ENCODE measurements at places on chromosomes 6 and 20. TPM values are rescaled to one million over a fixed set of nuclear protein-coding genes. Genes with fewer than 3 reads are reported as not detected.

DNA sequence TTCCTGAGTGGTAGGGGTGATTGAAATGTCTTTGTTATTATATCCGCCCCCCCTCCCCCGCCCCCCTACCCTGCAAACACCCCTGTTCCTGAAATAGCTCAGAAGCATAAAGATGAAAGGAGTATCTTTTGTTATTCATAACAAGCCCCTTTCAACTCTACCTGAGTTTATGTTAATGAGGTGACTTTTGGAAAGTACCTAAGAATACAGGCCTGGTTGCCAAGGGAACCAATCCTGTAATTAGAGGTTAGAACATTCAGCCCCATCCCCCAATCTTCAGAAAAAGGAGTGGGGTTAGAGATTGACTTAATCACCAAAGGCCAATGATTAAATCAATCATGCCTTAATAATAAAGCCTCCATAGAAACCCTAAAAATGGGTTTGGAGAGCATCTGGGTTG, 979.2 kb upstream of the GJE1 start:
- DNase-seq: no peak

DNA sequence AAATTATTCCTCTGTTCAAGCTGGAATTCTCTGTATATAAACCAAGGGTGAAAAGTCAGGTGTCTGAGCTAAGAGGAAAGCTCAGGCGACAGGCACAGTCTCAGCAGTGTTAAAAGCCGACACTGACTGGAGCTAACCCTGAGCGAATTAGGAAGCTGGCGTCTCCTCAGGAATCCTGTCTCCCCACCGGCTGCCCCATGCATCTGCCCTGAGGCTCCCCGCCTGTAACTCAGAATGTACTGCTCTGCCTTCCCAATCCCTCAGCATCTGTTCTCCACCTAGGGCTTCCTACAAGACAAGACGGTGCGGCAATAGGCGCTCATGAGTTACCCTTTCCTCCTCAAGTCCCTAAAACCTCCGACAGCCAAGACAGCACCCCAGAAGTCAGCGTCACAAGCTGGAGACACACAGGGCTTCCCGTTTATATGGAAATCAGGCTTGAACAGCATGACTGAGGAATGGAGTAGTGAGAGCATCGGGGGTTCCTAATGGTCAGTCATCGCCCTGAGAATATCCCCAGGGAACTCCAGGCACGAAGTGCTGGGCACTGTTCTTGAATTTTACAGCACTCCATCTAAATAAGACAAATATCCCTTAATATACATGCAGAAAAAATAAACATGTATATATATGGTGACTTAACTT, 33.5 kb downstream of the WDR27 start:
- no peak for DNase-seq

GRCh38 chr20:62236766-62237513, 1.4 kb upstream of the OSBPL2 start:
- no peak for DNase-seq

Gene MUCL3
- not detected for total RNA-seq

Gene OR2B6
- total RNA-seq: not detected
